ENCODE measurements at places on chromosomes 1 and 21.

DNA sequence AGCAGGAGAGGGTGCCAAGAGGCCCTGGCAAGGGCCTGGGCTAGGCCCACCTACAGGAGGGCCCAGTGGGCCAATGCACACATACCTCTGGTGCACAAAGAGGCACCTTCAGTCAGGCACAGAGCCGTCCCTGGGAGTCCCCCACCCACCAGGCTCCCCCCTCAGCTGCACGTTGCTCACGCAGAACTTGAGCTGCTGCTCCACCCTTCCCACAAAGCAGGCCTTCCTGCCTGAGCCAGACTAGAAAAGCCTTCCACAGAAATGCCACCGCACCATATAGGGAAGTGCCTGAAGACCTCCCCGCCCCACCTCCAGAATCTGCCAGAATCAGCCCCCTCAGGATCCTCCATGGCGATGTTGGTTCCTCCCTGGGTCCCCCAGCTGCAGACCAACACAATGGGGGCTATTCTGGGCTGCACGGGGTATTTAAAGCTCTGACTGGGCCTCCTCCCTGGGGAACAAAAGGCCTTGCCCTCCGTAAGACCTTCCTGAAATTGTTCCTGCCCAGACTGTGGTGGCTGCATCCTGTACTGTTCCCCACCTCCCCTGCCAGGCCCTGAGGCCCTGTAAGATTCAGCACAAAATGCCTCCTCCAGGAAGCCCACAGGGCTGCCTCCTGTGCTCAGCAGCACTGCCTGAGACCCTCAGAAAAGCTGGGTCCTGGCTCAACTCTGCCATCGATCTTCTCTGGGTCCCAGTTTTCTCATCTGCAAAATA lies 27.2 kb downstream of the HSPG2 start:
- peak; percentile 33 for DNase-seq

DNA sequence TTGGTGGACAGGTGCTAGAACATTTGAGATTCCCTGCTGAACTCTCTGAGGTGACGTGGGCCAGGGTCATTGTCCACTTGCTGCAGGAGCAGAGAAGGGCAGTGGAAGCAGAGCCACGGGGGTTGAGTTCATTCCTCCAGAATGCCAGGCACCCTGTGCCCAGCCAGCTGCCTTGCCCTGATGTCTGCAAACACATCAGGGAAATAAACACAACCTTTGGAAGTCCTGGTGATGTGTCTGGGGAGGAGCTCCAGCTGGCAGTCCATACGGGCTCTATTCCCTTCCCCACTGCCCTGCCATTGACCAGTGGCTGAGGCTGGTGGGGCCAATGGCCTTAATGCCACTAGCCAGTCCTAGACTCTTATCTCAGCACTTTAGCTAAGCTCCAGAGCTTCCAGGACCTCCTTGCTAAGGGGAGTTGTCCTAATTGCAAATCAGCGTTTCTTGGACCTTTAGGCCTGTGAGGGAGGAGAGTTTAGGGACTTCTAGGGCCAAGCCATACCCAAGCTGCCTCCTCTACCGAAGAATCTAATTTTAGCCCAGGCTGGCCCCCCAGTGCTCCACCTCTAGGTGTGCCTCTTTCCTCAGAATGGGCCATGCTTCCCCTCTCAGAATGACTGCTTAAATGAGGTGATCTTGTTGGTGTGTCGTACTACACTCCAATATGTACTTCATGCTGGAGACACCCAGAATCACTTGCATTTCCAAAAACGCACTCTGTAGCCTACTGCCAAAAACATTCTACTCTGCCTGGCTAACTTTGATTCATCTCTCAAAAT lies 25.9 kb upstream of the MFSD2A start:
- no peak for DNase-seq

DNA sequence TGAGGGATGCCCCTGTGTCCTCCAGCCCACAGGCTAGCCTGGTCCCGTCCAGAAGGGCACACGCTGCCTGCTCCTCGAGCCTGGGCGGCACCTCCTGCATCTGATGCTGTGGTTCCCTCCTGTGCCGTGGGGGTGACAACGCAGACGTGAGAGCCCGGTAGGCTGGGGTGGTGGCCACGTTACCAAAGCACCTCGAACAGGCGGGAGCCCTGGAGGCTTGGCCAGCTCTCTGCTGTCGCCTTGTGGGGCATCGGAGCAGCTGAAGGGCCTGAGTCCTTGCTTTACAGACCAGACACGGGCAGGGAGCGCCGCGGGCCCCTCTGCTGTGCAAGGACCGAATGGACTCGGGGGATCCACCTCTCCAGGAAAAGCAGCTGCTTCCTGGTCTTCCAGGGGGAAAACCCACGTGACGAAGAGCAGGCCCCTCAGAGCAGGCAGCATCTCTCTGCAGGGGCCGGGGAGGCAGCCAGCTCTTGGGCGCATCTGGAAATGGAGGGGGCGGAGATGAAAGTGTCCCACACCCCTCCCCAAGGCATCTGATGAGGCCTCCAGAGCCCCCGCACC lies 133.3 kb downstream of the NPHP4 start:
- DNase-seq: no peak

GRCh38 chr21:15659753-15660422 lies 69.9 kb upstream of the USP25 start:
- no peak for DNase-seq

- no peak for DNase-seq
Measured at GRCh38 chr1:204288021-204288588, 71.6 kb downstream of the PLEKHA6 start.

- no peak for DNase-seq
Measured at GRCh38 chr1:117632269-117633067, 26.6 kb downstream of the TENT5C start.

DNA sequence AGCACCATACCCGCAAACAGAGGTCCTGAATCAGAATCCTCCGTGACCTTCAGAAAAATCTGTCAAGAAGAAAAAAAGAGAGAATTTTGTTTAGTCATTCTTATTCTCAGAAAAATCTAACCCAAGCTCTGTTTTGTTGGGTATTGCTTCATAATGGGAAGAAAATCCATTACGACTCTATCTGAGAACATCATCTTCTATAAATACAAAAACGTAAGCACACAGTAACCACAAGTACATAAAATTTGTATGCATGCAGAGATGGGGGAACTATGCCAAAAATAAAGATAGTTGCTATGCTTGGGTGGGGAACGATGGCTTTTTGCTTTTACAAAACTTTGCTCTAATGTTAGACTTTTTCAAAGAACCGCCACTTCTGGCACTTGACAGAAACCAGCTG lies 84.2 kb downstream of the ABCA4 start:
- no peak for DNase-seq

DNA sequence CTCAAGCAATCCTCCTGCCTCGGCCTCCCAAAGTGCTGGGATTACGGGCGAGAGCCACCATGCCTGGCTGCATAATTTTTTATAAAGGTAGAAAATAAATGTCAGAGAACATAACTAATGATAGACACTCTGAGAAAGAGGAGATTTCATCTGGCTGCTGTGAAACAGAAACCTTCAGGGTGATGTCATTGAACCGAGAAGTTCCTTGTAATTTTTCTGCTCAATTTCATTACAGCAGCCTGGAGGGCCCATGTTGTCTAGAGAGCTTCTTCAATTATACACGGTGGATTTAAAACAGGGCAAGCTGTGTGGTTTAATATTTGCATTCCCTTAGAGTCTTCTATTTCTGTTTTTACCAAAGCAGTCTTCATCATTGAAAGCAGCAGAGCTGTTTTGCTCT lies 64.3 kb upstream of the MORC3 start:
- peak; percentile 63 for DNase-seq

DNA sequence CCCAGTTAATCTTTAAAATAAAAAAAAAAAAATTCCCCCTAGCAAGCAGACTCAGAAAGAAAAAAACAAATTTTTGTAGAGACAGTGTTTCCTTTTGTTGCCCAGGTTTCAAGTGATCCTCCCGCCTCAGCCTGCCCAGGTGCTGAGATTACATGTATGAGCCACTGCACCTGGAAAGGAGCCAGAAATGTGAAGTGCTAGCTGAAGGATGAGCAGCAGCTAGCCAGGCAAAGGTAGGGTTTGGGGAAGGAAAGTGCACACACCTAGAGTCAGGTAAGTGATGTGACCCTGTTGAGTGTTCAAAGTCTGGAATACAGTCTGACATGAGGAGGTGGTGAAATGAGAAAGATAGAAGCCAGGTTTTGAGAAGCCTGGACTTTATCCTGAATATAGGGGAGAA lies 1.7 kb downstream of the AKR1A1 start:
- no peak for DNase-seq

- DNase-seq: peak; percentile 25
Measured at GRCh38 chr1:186865253-186865652, 36.5 kb downstream of the PLA2G4A start.

DNA sequence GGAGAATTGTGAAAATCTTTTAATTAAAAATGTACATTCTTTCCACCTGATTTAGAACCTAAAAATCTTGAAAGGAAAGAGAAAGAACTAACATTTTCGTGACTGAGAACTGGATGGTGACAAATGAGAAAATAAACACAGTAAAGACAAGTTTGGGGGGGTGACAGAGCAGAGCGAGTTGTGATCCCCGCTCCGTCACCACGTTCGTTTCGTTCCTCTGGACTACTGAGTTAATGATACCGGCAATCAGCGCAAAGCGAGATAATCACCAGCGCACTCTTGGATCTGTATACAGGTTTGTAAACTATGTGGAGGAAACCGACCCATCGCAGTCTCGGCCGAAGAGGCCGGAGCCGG lies 31.2 kb upstream of the CFAP126 start:
- DNase-seq: no peak

- no peak for DNase-seq
Measured at GRCh38 chr1:65890201-65890843, 97.6 kb downstream of the PDE4B start.

- no peak for DNase-seq
Measured at GRCh38 chr1:212920246-212920645, 30.1 kb upstream of the VASH2 start.

- no peak for DNase-seq
Measured at GRCh38 chr1:235450886-235451483, 53.3 kb downstream of the B3GALNT2 start.

DNA sequence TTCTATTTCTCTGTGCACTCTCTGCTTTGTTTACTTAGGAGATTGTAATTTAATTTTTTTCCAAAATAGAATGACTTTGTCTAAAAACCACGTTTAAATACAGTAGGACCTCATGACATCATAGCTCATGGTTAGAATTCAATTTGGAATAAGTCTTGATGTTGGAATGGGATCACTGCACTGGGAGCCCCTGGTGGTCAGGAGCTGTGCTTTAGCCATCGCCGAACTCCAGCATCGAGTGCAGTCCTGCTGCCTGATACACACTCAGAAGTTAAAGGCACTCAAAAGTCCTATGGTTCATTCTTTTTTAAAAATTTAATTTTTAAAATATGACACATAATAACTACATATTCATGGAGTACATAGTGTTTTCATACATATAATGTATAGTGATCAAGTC lies 75.1 kb downstream of the TEX35 start:
- no peak for DNase-seq

DNA sequence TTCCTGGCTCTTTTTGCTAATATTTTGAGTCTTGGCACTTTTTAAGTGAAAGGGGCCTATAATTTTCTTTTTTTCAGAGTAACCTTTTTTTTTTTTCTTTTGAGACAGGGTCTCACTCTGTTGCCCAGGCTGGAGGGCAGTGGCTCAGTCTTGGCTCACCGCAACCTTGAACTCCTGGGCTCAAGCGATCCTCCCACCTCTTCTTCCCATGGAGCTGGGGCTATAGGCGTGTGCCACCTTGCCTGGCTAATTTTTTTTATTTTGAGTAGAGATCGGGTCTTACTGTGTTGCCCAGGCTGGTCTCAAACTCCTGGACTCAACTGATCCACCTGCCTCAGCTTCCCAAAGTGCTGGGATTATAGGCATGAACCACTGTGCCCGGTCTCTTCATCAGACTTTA lies 102.8 kb downstream of the DHRS3 start:
- DNase-seq: no peak

DNA sequence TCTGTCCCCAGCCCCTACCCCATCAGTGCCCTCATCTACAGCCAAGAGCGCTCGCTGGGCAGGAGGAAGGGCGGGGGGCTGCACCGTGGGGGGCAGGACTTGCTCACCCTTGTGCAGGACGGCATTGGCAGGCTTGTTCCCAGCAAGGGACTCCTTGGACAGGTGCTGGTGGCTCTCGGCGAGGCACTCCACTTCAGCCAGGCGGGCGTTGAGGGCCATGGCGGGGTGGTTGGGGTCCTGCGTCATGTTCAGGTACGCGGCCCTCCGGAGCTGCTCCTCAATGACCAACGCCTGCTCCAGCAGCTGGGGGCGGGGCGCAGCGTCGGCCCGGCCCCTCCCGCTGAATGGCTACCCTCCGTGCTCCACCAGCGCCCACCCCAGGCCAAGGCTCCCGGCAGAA lies 64.0 kb downstream of the KCNAB2 start:
- DNase-seq: no peak

DNA sequence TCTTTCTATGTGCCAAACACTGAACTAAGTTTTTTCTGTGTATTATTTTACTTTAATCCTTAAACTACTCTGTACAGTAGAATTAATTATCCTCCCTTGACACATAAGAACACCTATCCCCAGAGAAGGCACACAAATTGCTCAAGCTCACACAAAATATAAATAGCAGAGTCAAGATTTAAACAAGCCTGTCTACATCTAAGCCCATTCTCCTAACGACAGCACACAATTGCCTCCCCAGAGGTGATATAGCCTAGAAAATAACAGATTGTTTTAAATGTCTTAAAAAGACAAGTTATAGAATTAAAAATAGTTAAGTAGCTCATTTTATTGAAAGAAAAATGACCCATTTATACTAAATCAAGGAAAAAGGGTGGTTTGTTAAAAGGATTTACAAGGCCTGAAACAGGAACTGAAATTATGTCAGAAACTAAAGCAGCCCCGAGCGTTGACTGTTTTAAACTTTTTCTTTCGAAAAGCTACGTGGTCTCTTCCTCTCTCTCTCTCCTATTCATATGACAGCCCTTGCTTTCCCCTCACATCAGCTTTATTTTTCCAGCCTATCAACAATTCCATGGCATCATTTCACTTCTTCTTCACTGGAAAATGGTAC lies 30.5 kb downstream of the TNFSF18 start:
- DNase-seq: peak; percentile 66

DNA sequence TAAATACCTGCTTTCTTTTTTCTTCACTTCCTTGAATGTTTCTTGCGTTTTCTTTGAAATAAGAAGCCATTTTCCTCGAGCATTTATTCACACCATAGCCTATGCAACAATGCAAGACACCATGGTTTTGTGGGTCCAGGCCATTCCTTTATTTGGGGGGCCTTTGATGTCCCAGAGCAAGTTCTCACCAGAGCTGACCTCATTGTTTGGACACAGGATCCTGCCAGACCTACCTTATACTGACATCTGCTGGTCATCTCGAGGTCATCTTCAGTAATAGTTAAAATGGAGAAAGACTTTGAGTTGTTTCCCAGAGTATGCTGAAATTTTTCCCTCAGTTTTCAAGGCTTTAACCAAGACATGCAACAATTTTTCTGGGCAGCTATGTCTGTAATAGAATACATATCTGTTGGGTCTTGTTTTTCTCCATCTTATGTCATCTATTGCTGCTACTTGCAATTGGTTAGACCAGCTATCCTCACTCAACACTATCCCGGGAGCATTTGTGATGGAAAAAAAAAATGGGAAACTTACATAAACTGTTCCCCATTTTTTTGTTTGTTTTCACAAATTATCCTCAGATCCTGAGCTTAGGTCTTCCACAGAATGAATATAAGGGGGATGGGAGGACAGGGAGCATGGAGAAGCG lies 34.0 kb upstream of the BACE2 start:
- DNase-seq: no peak

Measured in GM12878 (cell line).